ENCODE measurements at places on chromosomes 13 and 19.

DNA sequence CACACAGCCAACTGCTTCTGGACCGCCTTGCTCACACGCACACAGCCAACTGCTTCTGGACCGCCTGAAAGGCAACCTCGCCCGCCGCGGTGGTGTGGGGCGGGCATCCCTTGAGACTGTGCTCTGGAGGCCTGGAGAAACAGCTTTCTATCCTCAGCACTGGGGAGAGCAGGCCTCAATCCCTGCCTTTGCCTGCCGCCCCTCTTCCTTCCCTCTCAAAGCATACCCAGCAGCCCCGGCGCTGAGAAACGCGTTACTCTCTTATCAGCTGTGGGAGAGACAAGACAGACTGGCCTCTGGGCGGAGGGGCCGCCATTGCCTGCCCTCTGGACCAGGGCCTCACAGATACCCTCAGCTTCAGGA, 2.9 kb downstream of the LIPE start:
- no peak for DNase-seq

DNA sequence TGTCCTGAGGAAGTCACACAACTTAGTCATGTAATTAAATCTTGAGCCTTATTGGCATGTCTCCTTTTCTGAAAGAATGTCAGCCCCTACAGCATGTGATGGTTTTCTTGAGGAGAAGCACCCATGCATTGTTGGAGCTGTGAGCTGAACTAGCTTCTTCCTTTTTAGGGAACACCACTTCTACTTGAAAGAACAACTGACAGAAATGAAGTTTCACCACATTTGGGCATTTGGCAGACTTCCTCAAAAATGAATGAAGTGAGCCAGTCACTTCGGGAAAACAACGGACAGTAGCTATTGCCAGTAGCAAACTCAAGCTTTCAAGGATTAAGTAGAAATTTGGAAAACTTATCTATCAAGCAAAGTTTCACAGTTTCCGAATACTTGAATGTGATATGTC, 1351.3 kb downstream of the EFNB2 start:
- no peak for DNase-seq

DNA sequence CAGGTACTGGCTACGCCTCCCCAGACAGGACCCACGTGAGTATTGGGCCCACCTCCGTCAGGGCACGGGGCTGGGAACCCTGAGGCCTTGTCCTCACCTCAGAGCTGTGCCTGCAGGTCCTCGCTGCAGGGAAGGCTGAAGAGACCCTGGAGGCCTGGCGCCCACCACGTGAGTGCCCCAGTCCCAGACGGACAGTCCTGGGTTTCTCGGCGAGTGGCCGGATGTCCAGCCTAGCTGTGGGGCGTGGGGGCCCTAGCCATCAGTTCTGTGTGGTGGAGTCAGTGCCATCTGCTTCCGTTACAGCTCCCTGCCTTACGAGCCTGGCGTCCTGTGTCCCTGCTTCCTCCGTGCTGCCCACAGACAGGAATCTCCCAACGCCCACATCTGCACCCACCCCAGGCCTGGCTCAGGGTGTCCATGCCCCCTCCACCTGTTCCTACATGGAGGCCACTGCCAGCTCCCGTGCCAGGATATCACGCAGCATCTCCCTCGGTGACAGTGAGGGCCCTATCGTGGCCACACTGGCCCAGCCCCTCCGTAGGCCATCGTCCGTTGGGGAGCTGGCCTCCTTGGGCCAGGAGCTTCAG, 7.8 kb upstream of the OVOL3 start:
- DNase-seq = no peak

- DNase-seq = no peak
Observed at GRCh38 chr13:35481777-35482176, 5.3 kb upstream of the MAB21L1 start.

DNA sequence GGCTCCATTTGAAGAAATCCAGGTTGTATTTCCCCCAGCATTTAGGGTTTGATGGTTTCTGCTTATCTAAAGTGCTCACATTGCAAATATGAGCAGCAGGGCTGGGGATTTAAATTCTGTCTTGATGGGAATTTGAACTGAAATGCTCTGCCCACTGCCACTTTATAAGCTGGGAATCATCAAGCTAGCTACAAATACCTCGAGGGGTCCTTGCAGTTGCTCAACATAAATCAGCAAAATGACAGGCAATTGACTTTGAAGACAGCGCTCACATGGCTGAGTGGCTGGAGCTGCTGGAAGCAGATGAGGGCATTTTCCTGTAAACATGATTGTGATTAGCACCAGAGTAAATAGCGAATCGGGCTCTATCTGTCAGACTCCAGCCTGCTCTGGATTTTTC, 39.4 kb upstream of the MEDAG start:
- DNase-seq = no peak

GRCh38 chr13:43140985-43141384, 117.6 kb downstream of the DNAJC15 start:
- no peak for DNase-seq

- DNase-seq = no peak
Observed at GRCh38 chr13:98784666-98785065, 32.2 kb upstream of the SLC15A1 start.

DNA sequence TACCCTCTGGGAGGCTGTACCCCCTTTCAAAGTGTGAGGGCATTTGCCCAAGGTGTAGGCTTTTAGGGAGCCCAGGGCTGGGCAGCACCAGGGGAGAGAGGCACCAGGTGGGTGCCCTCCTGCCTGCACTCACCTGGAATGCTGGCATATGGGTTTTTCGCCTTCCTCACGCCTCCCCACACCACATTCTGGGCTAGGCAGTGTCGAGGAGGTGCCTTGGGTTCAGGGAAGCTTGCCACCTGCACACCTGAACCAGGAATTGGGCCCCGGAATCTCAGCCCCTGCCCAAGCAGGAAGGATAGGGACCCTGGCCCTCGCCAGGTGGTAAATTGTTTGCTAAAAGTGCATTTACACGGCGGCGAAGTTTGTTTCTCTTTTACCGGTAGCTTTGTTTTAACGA, 5.1 kb upstream of the TSHZ3 start:
- no peak for DNase-seq

DNA sequence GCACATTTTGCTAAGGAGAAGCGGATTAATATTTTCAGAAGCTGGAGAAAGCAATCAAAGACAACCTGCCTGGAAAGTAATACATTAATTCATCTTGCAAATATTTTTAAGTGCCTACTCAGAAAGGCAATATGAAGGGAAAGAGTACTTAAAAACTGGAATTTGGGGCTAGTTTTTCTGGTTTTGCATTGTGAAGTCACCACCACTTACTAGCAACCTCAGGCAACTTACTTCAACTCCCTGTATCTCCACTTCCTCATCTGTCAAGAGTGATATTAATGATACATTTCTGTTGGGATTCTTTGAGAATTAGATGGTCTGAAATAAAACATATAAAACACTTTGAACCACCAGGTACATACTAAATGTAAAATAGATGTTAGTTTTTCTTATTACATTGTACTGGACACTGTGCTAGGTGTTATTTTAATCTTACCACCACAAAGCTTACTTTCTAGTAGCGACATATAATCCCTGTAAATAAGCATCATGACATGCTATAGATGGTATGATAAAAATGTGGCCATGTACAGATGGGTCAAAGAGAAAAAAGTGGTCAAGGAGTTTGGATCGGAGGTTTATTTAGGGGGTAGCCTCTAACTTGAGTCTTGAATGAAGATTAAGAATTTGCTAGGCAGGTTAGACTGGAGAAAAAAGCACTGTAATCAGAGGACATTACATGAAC, 101.2 kb downstream of the SPRY2 start:
- no peak for DNase-seq

GRCh38 chr13:51697855-51698254, 106.1 kb downstream of the DHRS12 start:
- DNase-seq = no peak

DNA sequence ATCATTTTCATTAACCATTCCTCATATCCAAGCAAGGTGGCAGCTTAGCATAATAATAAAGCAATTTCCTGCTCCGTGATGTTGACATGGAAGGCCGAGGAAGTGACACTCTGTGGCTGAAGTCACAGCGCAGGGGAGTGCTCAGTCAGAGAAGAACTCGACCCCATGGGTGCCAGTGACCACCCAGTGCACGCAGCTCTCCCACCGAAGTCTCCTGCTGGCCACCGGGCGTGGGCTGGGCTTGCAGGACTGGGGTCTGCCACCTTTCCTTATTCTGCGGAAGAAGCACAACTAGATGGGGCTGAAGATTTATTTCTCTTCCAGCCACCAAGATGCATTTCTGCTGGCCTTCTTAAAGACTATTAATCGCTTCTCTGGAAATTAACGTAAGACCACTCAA, 132.1 kb upstream of the SPACA7 start:
- no peak for DNase-seq

DNA sequence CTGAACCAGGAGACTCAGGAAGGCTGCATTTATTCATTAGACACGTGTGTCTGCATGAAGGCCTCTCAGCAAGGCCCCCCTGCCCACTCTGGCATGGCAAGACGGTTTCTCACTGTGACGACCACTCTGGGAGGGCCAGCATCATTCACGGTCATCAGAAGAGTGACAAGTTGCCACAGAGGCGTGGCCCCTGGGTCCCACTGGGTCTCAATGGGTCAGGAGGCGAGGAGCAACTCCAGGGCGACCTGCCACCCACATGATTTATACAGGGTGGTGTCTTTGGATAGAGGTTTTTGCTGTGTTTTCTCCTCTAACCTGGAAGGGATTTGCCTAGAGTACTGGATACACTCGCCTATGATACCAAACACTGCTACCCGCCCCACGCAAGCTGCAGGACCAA, 60.7 kb downstream of the KLF2 start:
- DNase-seq = no peak

DNA sequence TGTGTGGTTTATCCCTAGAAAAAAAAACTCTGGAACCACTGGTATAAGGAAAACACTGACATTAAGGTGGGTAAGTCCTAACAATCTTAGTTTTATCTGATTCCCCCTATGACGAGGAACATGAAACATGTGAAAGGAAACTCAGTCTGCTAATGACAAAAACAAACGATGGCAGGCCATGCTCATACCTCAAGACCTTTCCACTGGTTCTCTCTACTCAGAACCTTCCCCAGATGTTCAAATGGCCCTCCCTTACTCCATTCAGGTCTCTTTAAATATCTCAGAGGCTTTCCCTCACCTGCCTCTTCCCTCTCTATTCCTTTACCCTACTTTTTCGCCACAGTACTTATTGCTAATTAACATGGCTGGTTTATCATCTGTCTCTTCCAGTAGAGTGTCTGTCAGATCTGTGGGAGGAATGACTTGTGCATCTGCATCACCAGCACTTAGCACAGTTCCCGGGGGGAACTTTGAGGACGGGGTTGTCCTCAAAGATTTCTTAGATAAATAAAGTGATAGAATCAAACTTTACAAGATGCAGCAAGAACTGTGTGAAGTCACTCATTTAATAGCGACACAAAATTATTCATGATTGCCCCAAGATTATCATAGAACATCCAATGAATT, 1.5 kb downstream of the TUBGCP3 start:
- DNase-seq = no peak

DNA sequence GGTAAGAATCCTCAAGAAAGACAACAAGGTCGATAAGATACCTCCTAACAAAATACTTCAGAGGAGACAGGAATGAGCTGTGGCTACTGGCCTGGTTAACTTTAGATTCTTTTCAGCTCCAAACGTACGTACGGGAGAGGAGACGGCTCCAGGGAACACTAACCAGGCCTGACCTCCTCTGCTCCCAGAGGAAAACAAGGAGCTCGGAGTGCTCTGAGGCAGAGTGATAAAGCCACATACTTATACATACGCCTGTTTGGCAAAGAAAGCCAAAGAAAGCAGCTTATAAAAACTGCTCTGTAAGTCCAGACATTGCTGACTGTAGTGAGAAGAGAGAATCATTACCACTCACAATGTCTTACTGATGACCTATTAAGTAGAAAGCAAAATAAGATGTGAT, 263.9 kb downstream of the MZT1 start:
- DNase-seq = no peak

DNA sequence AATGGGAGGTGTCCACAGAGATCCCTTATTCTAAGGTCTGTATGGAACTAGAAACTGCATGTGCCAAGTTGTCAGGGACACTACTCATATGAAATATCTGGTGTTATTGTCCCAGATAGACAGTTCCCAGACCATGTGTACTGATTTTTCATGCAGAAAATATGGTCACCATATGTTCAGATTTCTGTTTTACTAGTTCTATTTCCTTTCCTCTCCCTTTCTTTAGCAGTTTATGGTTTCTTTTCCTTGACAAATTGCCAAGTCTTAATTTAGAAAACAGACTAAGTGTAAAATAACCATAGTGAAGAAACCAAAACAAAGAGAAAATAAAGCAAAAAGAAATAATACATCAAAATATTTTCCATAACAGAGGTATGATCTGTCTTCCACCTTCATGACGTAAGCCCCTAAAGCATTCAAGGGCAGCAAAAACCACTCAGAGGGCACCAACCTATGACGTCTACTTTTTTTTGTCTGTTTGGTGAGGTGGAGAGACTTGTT, 248.5 kb downstream of the KCTD12 start:
- DNase-seq = no peak

GRCh38 chr19:55603115-55603514, 2.3 kb upstream of the ZNF865 start:
- DNase-seq = no peak

DNA sequence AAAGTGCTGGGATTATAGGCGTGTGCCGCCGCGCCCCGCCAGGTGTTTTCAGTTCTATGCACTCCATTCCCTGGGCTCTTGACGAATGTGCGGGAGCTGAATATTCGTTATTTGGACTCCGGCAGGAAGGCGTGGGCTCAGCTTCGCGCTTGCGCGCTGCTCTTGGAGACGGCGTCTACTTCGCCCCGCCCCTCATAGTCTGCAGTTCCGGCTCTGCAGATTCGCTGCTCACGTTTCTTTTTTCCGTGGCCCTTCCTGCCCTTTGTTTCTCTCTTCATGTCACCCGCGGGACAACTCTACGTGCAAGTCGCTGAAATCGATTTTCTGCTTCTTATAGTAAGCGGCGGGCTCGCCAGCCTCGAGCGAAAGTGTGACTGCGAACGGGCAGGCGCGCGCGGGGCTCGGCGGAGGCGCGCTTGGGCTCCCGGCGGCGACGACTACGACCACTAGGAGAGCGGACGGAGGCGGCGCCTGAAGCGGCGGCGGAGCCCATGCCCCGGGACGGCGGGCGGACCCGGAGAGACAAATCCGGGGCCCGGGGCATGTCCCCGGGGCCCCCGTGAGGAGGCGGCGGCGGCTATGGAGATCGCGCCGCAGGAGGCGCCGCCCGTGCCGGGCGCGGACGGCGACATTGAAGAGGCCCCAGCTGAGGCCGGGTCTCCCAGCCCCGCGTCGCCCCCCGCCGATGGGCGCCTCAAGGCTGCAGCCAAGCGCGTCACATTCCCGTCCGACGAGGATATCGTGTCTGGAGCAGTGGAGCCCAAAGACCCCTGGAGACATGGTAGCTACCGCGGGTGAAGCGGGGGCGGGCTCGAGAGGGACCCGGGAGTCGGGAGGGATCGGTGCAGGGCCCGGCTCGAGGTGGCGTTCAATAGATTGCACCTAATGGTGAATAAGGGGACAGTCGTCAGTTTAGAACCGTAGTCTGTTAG, at the start of gene PPP1R37:
PPP1R37 (plus strand) TSS at position 433 of the 932 bp plus-strand sequence; CDS start at position 580, 147 bp downstream.
- no peak for DNase-seq

DNA sequence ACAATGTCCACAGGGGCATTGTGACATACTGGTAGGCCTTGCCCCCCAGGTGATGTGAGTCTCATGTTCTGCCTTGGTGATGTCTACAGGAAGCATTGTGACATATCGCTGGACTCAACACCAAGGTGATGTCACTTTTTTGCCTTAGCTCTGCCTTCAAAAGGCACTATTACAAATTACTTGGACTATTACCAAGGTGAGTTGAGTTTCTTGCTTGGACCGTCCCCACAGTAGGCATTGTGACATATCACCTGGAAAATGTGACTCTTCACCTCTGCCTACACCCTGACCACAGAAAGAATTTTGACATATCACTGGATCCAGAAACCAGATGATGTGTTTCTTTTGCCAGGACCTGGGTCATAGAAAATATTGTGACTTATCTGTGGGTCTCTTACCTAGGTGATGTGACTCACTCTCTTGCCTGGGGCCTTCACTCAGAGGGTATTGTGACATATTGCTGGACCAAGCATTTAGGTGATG, 60.6 kb upstream of the ZNF724 start:
- DNase-seq = no peak

Measured in cortex of kidney (tissue), 1 donor.